ENCODE measurements at places on chromosomes 6 and 20. TPM values are rescaled to one million over a fixed set of nuclear protein-coding genes. Genes with fewer than 3 reads are reported as not detected.

Gene ADIG
- not detected for polyA plus RNA-seq

Gene GPLD1
- polyA plus RNA-seq, result 2.5 TPM

Gene CGA
- polyA plus RNA-seq, result 0.53 TPM

Gene BTBD3
- polyA plus RNA-seq, result 66.2 TPM

Gene DZANK1
- 10.3 TPM for polyA plus RNA-seq

Gene VGLL2
- polyA plus RNA-seq, result not detected

Gene PHACTR3
- polyA plus RNA-seq, result 5.7 TPM

Gene LZTS3
- 8.3 TPM for polyA plus RNA-seq

Gene TCP11
- polyA plus RNA-seq, result 1.5 TPM

Gene HEY2
- 1.3 TPM for polyA plus RNA-seq

Gene GID8
- 42.1 TPM for polyA plus RNA-seq

Gene FILIP1
- 45.3 TPM for polyA plus RNA-seq
